ENCODE measurements at places on chromosomes 16 and 17. TPM values are rescaled to one million over a fixed set of nuclear protein-coding genes. Genes with fewer than 3 reads are reported as not detected.

DNA sequence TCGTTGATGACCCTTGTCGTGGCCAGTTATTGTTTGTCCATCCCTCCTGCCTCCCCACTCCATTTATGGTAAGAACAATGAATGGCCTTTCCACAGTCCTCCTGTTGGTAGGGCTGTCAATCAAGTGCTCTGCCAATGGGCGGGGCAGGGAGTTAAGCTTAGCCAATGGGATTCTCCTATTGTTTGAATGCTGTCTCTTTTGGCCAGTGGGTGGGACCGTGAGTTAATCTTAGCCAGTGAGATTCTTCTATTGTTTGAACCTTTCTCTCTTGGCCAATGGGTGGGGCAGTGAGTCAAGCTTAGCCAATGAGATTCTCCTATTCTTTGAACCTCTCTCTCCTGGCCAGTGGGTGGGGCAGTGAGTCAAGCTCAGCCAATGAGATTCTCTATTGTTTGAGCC is 85.4 kb downstream of the IRX3 start:
- DNase-seq, result no peak

DNA sequence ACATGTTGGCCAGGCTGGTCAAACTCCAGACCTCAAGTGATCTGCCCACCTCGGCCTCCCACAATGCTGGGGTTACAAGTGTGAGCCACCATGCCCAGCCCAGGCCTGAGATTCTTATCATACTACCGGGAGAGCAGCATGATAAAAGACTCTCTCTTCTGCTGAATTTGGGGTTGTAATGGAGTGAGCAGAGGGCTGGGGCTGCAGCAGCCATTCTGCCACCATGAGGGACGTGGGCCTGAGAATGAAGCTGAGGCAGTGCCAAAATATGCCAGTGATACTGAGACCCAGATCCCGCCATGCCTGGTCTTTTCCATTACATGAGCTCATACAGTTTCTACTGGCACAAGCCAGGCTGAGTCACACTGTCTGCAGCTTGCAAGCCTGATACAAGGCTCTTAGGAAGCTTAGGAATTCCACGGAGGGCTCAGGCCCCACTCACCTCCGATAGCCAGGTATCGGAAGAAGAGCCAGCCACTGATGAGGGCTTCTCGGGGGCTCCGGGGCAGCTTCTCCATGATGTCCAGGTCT is 19.6 kb upstream of the P2RX1 start:
- DNase-seq, result no peak

- no peak for DNase-seq
Observed at GRCh38 chr17:79829457-79829856, 9.8 kb downstream of the CBX4 start.

GRCh38 chr16:57694725-57695679 is at the start of gene DRC7:
DRC7 (plus strand) TSS chr16:57694806; CDS start chr16:57697950, 3,144 bp downstream.
- DNase-seq, result peak; percentile 57

- DNase-seq, result peak; percentile 35
Observed at GRCh38 chr16:914440-914839, 56.3 kb downstream of the LMF1 start.

- DNase-seq, result no peak
Observed at GRCh38 chr17:65398040-65398787, 163.2 kb downstream of the AXIN2 start.

DNA sequence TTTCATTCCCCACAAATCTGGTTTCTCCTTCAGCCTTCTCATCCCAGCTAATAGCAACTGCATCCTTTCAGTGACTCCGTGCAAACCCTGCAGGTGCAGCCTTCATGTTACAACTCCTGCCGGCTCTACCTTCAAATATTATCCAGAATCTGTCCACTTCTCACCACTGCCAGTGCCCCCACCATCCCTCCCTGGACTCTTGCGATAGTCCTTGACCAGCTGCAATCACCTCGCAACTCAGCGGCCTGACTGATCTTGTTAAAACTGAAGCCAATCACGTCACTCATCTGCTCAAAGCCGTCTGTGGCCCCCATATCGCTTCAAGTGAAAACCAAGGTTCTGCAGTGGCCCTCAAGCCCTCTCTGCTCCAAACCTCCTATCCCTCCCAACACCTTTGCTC is 42.8 kb upstream of the KIFC3 start:
- no peak for DNase-seq

GRCh38 chr16:9302072-9302471 is 210.6 kb downstream of the HAPSTR1 start:
- DNase-seq, result peak; percentile 22

- no peak for DNase-seq
Observed at GRCh38 chr17:78555746-78556401, 21.3 kb downstream of the DNAH17 start.

- DNase-seq, result no peak
Observed at GRCh38 chr16:29697391-29697790, 18.4 kb downstream of the QPRT start.

DNA sequence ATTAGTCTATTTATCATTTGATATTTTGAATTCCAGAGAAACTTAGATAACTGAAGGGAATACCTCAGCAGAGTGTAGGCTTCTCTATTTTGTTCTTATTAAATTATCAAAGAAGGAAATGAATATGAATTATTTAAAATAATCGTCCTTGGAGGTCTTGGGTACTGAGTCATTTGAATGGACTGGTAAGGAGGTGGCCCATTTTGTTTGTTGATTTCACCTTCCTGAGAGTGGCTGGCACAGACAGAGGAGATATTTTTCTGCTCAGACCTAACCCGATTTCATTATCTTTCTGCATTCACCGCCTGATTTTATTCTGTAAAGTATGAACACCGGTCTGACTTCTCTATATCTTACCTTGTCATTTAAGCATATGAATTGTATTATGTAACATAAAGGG is 88.0 kb downstream of the USP22 start:
- no peak for DNase-seq

GRCh38 chr17:48278760-48279491 is 151.1 kb downstream of the SKAP1 start:
- no peak for DNase-seq

DNA sequence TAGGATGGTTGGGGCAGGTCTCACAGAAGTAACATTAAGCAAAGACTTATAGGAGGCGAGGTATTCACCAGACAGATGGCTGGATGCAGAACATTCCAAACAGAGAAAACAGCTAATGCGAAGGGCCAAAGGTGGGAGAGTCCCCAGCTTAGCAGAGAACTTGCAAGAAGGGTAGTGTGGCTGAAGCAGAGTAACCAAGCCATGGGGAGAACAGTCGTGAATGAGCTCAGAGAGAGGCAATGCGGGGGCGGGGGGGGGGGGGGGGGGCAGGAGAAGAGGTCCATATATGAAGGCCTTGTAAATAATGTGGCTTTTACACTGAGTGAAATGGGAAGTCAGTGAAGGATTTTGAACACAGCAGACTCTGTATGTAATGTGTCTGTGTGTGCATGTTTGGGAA is 81.3 kb downstream of the SMG6 start:
- DNase-seq, result no peak

GRCh38 chr17:47727704-47728036 is 5.4 kb upstream of the TBX21 start:
- no peak for DNase-seq

- DNase-seq, result no peak
Observed at GRCh38 chr17:29250666-29251065, 4.0 kb downstream of the CRYBA1 start.

GRCh38 chr17:80791758-80792284 is 199.8 kb upstream of the CHMP6 start:
- DNase-seq, result no peak

DNA sequence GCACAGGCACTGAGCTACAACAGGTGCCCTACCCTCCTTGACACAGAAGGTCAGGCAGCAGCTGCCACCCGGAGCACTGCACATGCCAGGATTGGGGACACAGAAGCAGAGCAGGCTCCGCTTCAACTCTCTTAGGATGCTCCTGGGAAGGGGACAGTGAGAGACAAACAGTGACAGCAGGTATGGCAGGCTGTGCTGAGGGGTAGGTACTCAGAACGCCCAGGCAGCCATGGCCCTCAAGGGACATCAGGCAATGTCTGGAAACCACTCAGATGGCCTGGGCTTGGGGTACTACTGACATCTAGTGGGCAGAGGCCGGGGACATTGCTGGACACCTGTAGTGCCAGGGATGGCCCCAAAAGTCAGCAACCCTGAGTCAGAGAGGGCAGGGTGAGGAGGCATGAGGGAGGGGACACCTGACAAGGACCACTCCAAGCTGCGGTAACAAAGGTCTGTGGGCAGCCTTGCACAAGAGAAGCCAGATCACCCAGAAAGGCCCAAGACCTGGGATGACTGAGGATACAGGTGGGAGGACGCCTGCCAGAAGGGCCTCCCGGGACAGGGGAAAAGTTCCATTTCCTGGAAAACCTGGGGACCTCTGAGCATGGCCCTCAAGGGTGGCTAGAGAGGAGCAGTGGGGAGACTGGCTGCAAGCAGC is 21.2 kb downstream of the PEMT start:
- peak; percentile 77 for DNase-seq

GRCh38 chr17:63378411-63379375 is 67.4 kb downstream of the CYB561 start:
- no peak for DNase-seq

GRCh38 chr16:3035289-3035971 is 1.3 kb downstream of the BICDL2 start:
- DNase-seq, result no peak

- no peak for DNase-seq
Observed at GRCh38 chr16:30773826-30774225, 11.7 kb downstream of the RNF40 start.

- peak; percentile 84 for DNase-seq
Observed at GRCh38 chr17:42101513-42102292, 3.4 kb upstream of the ZNF385C start.

DNA sequence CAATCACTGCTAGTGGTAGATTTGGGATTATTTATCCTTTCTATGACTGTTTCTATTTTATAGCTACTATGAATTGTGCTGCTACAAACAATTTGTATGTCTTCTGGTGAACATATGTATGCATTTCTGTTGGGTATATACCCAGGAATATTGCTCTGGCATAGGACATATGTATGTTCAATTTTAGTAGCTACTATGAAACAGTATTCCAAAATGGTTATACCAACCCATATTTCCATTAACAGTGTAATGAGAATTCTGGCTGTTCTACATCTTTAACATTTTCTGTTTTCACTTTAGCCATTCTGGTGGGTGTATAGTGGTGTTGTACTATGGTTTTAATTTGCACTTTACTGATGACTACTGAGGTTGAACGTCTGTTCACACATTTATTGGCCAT is 57.6 kb upstream of the NACA2 start:
- DNase-seq, result no peak

- no peak for DNase-seq
Observed at GRCh38 chr16:68069511-68070248, 15.5 kb upstream of the NFATC3 start.

DNA sequence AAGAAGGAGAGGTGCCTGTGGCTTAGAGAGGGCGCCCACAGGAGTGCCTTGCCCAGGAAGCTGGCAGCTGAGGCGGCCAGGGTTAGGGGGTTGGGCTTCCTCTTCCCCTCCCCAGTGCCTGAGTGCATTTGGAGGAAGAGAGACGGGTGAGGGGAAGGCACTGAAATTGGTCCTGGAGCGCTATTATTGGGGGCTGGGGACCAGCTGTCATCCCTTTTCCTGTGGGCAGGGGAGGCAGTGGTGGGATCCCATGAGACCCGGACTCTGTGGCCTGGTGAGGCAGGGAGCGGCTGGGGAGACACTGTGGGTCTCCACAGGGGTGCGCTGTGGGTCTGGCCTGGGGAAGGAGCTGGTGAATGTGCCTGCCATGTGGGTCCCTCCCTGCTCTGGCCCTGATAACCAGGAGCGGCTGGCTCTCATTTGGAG is 259.7 kb downstream of the SEC14L1 start:
- DNase-seq, result peak; percentile 54

DNA sequence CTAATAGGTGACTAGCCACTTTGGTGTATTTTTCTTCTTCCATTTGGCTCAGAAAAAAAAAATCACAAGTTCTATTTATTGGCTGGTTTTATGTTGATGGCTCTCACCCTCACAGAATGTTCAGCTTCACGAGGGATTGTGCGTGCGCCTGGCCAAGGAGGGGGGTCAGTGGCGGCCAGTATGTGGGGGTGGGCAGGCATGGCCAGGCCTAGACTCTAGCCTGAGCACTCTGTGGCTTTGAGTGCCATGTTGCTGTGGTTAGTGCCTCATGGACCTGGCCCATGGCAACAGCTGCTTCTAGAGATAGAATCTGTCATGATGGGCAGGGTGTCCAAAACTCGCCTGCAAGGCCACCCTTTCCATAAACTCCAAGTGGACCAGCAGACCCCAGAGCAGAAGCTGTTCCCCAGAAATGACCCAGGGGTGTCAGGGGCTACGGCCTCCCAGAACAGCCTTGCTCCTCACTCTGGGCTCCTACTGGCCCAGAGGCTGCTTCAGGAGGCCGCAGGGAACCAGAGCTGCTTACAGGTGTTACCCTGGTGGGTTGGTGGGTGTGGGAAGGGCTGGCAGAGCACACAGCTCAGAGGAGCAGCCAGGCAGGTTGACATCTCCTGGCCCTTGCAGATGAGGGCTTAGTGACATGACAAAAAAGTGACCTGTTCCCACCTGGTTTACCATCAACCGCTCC is 124.9 kb downstream of the SOCS1 start:
- no peak for DNase-seq

DNA sequence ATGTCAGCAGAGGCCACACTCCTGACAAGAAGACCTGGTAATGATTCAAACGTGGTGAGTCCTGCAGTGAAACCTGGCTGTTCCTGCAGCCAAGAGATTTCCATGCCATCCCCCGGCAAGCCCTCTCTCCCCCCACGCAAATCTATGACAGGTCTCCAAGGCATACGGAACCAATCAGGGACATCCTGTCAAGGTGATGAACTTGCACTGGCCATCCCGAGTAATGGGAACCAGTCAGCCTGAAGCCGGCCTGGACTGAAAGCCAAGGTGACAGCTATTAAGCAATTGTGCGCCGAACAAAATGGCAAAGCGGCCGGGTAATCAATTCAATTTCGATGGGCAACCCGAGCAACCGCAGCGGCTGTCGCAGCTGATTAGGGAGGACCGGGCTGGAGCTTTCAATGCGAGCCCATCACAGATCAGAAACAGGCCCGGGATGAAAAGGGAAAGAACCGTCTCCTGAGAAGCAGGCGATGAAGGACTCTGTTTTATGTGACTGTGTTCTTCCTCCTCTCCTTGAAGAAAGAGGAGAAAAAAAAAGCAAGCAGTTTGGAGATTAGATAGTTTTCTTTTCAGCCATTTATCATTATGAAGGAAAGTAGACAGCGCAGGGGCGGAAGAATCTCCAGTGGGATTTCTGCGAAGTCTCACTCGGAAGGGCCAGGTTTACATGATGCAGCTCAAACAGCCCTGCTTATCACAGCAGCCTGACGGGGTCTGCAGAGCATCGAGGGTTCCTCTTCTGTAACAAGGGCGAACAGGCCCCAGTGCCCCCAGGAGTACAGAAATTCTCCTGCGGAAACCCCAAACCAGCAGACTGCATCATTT is 35.2 kb downstream of the TBX4 start:
- peak; percentile 20 for DNase-seq

The CHP2 gene
- polyA plus RNA-seq, result 0.05 TPM

The ADGRG3 gene
- 1.7 TPM for polyA plus RNA-seq

The TRIM47 gene
- 24.2 TPM for polyA plus RNA-seq

The CFAP97D1 gene
- polyA plus RNA-seq, result not detected

The OR3A3 gene
- polyA plus RNA-seq, result not detected

The TERB1 gene
- not detected for polyA plus RNA-seq

The TPSAB1 gene
- polyA plus RNA-seq, result 115 TPM

The IGFALS gene
- 21.0 TPM for polyA plus RNA-seq

The CCL11 gene
- 29.0 TPM for polyA plus RNA-seq

The RFNG gene
- 26.0 TPM for polyA plus RNA-seq

The E2F4 gene
- polyA plus RNA-seq, result 38.7 TPM

The CCL3 gene
- polyA plus RNA-seq, result 2.9 TPM

Measured in stomach (tissue), 19 donors.